Activated T-helper 9 cell treated with anti-CD3 and anti-CD28 coated beads, Interleukin-2, amount 50 U/mL, for 16 hours (primary cell): ENCODE measurements at places on chromosomes 16 and 17.

DNA sequence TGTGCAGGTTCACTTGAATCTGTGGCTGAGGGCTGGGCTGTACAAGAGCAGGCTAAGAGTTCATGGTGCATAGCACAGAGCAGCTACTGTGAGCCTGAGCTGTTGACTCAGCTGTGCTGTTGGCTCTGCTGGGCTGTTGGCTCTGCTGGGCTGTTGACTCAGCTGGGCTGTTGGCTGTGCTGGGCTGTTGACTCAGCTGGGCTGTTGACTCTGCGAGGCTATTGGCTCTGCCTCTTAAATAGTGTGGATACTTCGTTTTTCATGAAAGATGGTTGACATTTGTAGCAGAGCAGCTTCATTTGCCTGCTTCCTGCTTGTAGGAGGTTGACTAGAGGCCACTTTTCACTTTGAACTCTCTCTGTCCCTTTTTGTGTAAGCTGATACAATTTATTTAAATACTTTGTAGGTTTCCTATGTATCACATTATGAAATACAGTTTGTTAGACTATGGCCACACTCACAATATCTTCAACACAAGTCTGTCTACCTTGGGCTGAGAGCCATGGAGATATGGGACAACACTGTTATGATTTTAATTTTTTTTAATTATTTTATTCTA, 40.3 kb upstream of the CCNF start:
- DNase-seq, result no peak

- peak; percentile 57 for DNase-seq
Measured at GRCh38 chr16:88703486-88704309, 2.5 kb downstream of the RNF166 start.

GRCh38 chr17:6231886-6232731, 161.9 kb downstream of the WSCD1 start:
- no peak for DNase-seq

DNA sequence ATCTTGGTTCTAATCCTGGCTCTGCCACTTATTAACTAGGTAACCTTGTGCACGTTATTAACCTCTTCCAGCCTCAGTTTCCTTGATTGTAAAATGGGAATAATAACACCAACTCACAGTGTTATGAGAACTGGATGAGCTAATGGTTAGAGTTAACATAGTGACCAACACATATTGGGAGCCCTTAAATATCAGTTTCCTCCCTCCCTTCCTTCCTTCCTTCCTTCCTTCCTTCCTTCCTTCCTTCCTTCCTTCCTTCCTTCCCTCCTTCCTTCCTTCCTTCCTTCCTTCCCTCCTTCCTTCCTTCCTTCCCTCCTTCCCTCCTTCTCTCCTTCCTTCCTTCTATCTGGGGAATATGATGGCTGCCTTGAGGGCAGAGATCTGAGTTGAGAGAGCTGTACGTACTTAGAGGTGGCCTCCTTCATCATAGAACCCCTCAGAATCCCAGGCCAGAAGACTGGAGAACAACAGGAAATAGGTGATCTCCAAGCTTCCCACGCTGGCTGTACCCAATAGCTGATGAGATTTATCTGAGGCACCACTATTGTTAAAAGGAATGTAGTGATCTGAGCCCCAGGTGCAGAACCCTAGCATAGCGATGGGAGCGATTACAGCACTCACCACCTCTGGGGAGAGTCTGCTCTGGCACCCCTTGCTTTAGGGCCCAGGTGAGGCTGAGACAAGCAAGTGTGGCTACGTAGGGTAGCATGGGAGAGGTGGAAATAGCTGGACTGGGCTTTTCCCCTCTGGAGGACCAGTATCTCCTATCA, 26.2 kb downstream of the CCR7 start:
- no peak for DNase-seq

GRCh38 chr17:2138318-2138717, 83.4 kb downstream of the HIC1 start:
- no peak for DNase-seq

DNA sequence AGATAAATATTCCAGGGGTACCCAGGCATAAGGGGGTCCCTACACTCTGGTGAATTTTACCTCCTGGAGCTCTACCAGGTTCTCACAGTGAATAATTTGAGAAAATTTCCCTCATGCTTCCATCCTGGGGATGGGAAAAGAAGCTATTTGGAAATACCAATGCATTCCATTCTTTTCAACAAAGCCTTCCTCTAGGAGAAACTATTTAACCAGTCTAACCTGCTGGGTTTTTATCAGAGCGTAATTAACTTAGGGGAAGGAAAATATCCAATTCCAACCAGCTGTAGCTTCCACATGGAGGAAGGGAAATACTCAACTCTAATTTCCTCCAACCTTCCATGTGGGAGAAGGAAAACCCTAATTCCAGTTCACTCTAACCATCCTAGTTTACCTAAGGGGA, 17.0 kb downstream of the MFSD6L start:
- DNase-seq, result no peak

DNA sequence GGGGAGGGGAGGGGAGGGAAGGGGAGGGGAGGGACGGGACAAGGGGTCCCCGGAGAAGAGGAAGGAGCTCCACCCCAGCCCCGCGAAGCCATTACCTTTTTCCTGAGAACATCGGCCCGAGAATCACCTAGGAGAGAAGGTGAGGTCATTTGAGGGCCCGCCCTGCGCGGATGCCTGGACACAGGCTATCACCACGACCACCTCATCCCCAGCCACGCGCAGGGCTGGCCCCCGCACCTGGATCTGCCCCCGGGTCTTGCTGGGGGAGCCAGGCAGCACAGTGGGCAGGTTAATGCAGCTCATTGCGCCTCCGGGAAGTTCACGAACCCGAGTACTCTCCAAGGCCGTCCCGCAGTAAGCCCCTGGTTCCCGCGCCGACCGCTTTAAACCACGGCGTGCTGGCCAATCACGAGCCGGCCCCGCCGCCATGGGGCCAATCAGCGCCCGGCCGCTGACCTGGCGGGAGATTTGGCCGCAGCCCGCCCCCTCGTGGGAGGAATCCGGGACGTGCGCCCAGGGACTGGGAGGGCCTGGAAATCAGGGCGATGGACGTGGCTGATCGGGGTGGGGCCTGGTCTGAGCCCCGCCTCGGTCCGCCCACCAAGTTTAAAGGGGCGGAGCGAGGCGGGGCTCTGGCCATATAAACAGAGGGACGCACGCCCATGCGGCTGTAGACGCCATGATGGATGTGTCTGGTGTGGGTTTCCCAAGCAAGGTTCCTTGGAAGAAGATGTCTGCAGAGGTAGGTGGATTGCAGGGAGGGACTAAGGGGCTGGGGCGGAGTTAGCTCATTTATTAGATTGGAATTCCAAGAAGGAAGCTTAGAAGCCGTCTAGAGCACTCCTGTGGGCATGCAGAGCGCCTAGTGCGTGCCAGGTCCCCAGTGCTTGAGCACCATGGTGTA, at the start of the genes AFMID and TK1:
TSS of gene AFMID (plus strand) at position 671 of the 904 bp plus-strand sequence. CDS start at position 680, 9 bp downstream.
TSS of gene TK1 (minus strand) at position 361 of the 904 bp plus-strand sequence. CDS start at position 303, 58 bp downstream.
- peak; percentile 77 for DNase-seq

DNA sequence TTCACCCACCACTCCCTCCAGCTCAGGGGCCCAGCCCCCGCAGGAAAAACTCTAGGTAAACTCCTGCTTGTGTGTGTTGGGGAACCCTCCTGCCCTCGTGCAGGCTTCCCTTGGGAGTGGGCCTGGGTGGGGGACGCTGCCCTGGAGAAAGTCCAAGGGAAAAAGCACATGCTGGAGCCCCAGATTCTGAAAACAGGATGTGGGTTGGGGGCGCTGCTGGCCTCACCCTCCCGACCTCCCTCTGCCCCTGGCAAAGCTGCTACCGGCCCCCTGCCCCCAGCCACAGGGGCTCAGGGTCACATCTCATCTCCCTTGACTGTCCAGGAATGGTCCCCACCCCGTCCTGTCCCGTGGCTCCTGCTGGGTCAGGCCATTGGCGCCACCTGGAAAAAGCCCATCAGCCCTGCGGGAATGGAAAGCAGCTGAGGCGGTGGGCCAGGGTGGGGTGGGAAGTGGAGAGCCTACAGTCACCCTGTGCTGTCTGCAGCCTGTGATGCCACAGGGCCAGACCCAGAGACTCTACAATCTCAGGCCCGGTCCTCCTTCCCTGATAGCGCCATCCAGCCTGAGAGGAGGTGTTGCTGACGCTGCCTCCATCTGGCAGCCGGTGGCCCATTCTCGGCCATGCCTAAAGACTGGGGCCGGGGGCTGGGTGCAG, 2.5 kb upstream of the GJD3 start:
- no peak for DNase-seq

DNA sequence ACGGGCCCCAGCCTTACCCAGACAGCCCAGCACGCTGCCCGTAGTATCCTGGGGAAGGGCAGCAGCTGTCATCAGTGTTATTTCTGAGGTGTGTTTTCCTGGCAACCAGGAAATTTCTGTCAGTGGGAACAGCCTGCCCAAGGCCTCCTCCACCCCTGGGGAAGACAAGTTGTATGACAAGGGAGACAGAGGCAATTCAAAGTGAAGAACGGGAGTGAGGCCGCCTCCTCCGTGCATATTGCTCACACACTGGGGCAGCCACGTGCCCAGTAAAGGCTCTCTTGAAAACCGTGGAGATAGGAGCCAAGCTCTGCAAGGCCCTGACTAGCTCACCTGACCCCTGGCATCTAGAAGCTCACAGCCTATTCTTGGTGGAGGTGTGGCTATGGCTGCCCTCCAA, 57.6 kb downstream of the RAI1 start:
- no peak for DNase-seq

DNA sequence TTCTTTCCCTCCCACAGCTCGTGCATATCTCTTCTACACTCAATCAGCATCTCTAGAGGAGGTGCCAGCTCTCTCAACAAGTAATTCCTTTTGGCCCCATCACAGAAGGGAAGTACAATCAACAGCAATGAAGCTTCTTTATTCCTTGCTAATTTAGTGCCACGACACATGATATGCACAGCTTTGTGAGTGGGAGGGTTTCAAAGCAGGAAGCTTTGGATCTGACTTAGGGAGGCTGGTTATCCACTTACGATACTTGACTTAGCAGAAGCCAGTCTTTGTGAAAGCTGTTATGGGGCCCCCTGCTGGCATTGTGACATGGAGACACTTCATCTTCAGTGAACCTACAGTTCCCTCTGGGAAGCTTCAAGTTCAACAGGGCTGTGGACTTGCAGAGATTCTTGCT, 81.0 kb downstream of the TMEM100 start:
- no peak for DNase-seq

GRCh38 chr17:50209472-50210239, 8.2 kb upstream of the COL1A1 start:
- DNase-seq, result no peak

DNA sequence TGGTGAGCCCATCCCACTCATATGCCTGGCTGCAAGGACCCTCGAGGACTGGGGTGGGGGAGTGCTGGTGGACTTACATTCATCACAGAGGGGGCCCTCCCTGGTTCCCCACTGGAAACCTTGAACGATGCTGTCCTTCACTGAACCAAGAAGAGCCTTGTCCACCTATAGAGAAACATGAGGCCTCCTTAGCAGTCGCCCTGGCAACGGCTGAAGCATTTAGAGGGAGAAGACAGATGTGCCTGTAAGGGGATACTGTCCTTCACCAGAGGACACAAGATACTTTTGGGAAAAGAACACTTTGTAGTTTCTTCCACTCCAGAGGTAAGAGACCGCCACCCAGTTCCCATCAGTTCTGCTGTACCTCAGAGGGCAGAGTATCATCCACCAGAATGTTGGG, 6.5 kb downstream of the HIGD1B start:
- no peak for DNase-seq

DNA sequence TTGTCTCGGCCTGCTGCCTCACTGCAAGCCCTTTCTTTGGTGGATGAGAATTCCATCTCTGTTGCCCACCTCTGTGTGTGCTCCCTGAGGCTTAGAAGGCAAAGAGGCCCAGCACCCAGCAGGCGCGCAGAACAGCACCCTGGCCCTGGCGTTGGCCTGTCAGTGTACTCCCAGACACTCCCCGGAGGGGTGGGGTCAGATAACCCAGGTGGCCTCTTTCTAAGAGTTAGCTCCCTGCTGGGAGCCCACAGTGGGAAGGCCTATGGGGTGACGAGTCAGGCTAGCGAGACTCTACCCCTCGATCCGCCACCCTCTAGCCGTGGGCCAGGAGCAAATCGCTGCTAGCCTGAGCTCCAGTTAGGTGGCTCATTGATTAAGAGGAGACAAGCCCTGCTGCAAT, 38.1 kb downstream of the SRL start:
- no peak for DNase-seq

GRCh38 chr16:70529051-70529777, 5.6 kb downstream of the SF3B3 start:
- DNase-seq, result no peak

DNA sequence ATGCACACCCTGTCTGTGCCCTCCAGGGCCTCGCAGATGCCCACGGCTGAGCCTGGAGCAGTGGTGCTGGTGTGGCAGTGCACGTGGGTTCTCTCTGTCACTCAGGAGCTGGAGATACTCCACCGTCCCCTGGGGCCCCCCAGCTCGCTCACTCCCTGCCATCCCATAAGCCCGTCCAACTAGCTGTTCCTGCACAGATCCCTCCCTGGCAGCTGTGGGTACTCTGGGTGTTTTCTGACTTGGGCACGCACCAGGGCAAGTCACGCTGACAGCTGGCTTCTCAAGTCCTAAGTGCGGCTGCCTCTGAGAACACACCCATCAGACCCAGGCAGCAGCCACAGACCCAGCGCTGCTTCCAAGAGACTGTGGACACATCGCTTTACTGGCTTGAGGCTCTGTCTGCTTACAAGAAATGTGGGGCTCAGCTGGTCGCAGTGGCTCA, 25.4 kb upstream of the ITGB4 start:
- DNase-seq, result no peak

DNA sequence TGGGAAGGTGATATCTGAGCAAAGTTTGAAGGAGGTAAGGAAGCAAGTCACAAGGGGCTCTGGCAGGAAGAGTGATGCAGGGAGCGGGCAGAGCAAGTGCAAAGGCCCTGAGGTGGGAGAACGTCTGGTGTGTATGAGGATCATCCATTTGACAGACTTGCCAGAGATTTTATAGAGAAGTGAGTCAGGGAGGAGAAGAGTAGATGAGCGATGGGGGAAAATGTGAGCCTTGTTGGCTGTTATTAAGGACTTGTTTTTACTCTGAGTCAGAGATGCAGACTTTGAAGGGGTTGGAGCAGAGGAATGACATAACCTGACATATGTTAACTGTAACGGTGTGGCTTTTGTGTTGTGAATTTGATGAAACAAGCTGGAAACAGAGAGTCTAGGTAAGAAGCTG, 3.5 kb upstream of the CLEC10A start:
- no peak for DNase-seq

GRCh38 chr16:2194852-2195321, 1.5 kb downstream of the CASKIN1 start:
- DNase-seq, result peak; percentile 26

DNA sequence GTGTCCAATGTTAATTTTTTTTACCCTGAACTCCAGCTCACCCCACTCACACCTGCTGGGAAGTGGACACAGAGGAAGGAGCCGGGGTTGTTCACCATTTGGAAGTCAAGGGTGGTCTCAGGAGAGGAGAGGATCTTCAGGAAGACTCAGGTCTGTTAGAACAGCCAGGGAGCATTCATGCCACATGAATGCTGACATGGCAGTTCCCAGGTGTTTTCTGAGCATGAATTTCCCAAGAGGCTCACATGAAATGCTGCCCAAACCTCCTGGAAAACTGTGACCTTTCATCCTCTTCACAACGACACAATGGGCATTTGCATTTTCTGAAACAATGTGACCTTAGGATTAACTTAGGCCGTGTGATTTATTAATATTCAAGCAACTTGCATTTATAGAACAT, 2409.2 kb downstream of the TP53TG3F start:
- DNase-seq, result no peak

GRCh38 chr17:40697297-40697696, 6.3 kb downstream of the KRT24 start:
- no peak for DNase-seq
